Vagina (tissue), 2 donors: ENCODE measurements at places on chromosomes 5 and 9. TPM values are rescaled to one million over a fixed set of nuclear protein-coding genes. Genes with fewer than 3 reads are reported as not detected.

GRCh38 chr9:125075997-125076396 lies 67.3 kb downstream of the SCAI start:
- no peaks in the 10 kb centered on the region for H3K4me1 ChIP-seq
- no peak overlapping the region for H3K4me3 ChIP-seq
- H3K36me3 ChIP-seq = no peaks in the 10 kb centered on the region

Gene ANGPTL2
- 65.8 TPM for total RNA-seq

Gene ITK
- 15.7 TPM for total RNA-seq

GRCh38 chr9:19271081-19271480 lies 40.6 kb downstream of the DENND4C start:
- H3K4me3 ChIP-seq = no peak overlapping the region
- peaks cover 6% of the 10 kb centered on the region for H3K4me1 ChIP-seq
- H3K27ac ChIP-seq = no peak overlapping the region
- H3K36me3 ChIP-seq = no peaks in the 10 kb centered on the region
- H3K27me3 ChIP-seq = no peaks in the 10 kb centered on the region
- no peak for DNase-seq

DNA sequence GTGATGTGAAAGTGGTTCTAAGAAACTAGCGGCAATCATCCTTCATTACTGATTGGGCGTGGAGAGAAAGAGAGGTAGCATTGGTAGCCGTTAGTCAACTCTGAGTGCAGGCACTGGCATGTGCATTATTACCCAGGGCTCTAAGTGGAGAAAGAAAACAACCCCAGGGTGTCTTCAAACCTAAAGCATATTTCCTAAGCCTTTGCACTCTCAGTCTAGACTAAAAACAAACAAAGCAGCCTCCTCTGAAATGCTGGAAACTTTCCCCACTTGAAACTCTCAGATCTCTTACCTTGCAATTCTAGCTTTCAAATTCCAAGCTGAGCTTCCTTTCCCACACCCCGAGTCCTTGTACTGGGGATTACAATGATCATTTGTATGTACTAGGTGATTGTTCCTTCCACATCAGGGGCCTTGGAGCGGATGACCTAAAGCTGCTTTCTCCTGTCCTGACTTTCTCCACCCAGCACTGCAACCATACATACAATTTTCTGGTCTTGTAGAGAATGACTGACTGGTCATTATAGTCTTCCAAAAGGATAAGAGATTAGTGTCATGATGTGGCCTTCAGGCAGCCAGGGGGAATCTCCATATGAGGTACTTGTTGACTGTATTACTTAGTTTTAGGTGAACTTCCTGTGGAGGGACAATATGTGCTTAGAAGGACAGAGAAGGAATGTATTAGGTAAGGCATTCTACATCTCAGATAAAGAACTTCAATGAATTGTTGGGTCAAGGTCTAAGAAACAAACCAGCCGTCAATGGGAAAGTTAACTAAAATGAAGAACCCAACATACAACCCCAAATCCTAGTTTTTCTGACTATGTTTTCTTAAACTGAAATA lies 98.3 kb upstream of the CDKN2B start:
- H3K4me1 ChIP-seq = peaks cover 16% of the 10 kb centered on the region
- no peak for DNase-seq

DNA sequence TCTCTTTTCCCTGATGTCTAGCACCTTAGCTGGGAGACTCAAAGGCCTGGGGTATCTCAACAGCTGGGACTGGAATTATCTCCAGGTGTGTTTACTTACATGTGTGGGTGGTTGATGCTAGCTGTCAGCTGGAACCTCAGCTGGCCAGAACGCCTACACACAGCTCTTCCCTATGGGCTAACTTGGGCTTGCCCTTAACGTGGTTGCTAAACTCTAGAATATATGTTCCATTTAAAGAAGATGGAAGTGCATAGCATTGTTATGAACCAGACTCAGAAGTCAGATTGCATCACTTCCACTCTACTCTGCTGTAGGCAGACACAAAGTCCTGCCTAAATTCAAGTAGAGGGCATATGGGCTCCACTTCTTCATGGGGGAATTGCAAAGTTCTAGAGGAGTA lies 29.3 kb downstream of the SGCD start:
- no peaks in the 10 kb centered on the region for H3K36me3 ChIP-seq
- no peak for DNase-seq
- no peak overlapping the region for H3K27ac ChIP-seq

Gene BHMT2
- 4.2 TPM for total RNA-seq

GRCh38 chr5:172637110-172637580 lies 3.9 kb upstream of the NEURL1B start:
- no peak overlapping the region for H3K4me3 ChIP-seq
- no peaks in the 10 kb centered on the region for H3K36me3 ChIP-seq
- DNase-seq = no peak
- peaks cover 26% of the 10 kb centered on the region for H3K4me1 ChIP-seq

Gene SH3RF2
- 48.4 TPM for total RNA-seq

Gene SLC6A19
- not detected for total RNA-seq

DNA sequence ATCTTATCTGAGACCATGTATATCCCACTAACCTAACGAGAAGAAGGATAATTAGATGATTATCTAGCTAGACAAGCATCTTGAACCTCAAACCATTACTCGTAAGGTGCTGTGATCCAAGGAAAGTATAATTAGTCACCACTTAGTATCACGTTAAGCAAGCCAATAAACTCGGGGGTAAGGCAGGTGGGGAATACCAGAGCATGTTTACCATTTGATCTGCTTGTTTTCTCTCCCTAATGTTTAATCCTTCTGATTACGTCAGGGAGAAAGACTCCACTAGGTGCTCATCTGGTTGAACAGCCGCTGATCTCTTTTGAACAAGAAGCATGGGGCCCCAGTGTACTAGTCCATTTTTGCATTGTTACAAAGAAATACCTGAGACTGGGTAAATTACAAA lies 69.9 kb upstream of the SLC1A1 start:
- no peaks in the 10 kb centered on the region for H3K36me3 ChIP-seq
- H3K4me1 ChIP-seq = peaks cover 5% of the 10 kb centered on the region
- H3K27me3 ChIP-seq = no peaks in the 10 kb centered on the region
- no peak overlapping the region for H3K4me3 ChIP-seq
- no peak overlapping the region for H3K27ac ChIP-seq
- no peak for DNase-seq

Gene NFIB
- total RNA-seq = 73.4 TPM

Gene TRAF1
- 6.9 TPM for total RNA-seq
